Spinal cord (tissue), 10 donors: ENCODE measurements at places on chromosomes 7 and 10. TPM values are rescaled to one million over a fixed set of nuclear protein-coding genes. Genes with fewer than 3 reads are reported as not detected.

Gene ARMS2
- 0.26 TPM for polyA plus RNA-seq

Gene ZNF518A
- 30.4 TPM for polyA plus RNA-seq

Gene NODAL
- polyA plus RNA-seq = 3.1 TPM

Gene RNLS
- polyA plus RNA-seq = 6.1 TPM

Gene HOXA6
- 47.4 TPM for polyA plus RNA-seq

Gene HOXA5
- polyA plus RNA-seq = 159 TPM

Gene ANKRD2
- 1.4 TPM for polyA plus RNA-seq

Gene NUTM2E
- polyA plus RNA-seq = not detected

Gene MCMBP
- polyA plus RNA-seq = 39.9 TPM

Gene GHITM
- 164 TPM for polyA plus RNA-seq

Gene KCNK18
- not detected for polyA plus RNA-seq

Gene BCL7B
- 41.5 TPM for polyA plus RNA-seq

Gene NFKB2
- polyA plus RNA-seq = 15.4 TPM

Gene MLXIPL
- polyA plus RNA-seq = 2.9 TPM

Gene HEPACAM2
- polyA plus RNA-seq = 0.33 TPM

Gene CSGALNACT2
- polyA plus RNA-seq = 20.1 TPM

Gene HOXA10
- polyA plus RNA-seq = 1.3 TPM

Gene TMEM236
- polyA plus RNA-seq = 0.24 TPM

Gene PTPN12
- 53.9 TPM for polyA plus RNA-seq

Gene WAPL
- polyA plus RNA-seq = 28.6 TPM

Gene GRM3
- polyA plus RNA-seq = 28.4 TPM

Gene GIMAP1
- polyA plus RNA-seq = 3.0 TPM

Gene NOS3
- 11.3 TPM for polyA plus RNA-seq

Gene PDK4
- 14.7 TPM for polyA plus RNA-seq

Gene TDRD1
- 0.22 TPM for polyA plus RNA-seq

Gene MCM10
- 5.4 TPM for polyA plus RNA-seq

Gene GFRA1
- 50.1 TPM for polyA plus RNA-seq

Gene ARHGEF35
- 0.89 TPM for polyA plus RNA-seq

Gene HOXA9
- 3.7 TPM for polyA plus RNA-seq

Gene NPTX2
- 48.1 TPM for polyA plus RNA-seq

Gene NANOS1
- polyA plus RNA-seq = 24.3 TPM

Gene SLC16A9
- 26.6 TPM for polyA plus RNA-seq

Gene GIMAP2
- 7.3 TPM for polyA plus RNA-seq

Gene MMD2
- 58.2 TPM for polyA plus RNA-seq

Gene LRMDA
- polyA plus RNA-seq = 6.4 TPM

Gene MARVELD1
- polyA plus RNA-seq = 14.3 TPM

Gene SKAP2
- 70.4 TPM for polyA plus RNA-seq

Gene HMX2
- 0.68 TPM for polyA plus RNA-seq

Gene OPN4
- polyA plus RNA-seq = 0.17 TPM
